Umbilical cord (tissue), 2 donors: ENCODE measurements at places on chromosomes 6 and 20. TPM values are rescaled to one million over a fixed set of nuclear protein-coding genes. Genes with fewer than 3 reads are reported as not detected.

ZNF133 gene
- 12.3 TPM for total RNA-seq

TMEM244 gene
- not detected for total RNA-seq

HCRTR2 gene
- 1.4 TPM for total RNA-seq

GPLD1 gene
- not detected for total RNA-seq

ADGRG6 gene
- total RNA-seq = 104 TPM

OVOL2 gene
- total RNA-seq = not detected

FKBP1C gene
- total RNA-seq = not detected

BPIFB1 gene
- 1.4 TPM for total RNA-seq

MOG gene
- total RNA-seq = 2.9 TPM

LHFPL5 gene
- total RNA-seq = 0.24 TPM

EPHA7 gene
- 6.7 TPM for total RNA-seq

KIAA1586 gene
- total RNA-seq = 24.8 TPM

TDRD6 gene
- total RNA-seq = 6.7 TPM

ITPA gene
- total RNA-seq = 7.2 TPM

NMBR gene
- 0.48 TPM for total RNA-seq

KIAA1755 gene
- total RNA-seq = 4.3 TPM

GHRH gene
- total RNA-seq = not detected

IRF4 gene
- total RNA-seq = 0.24 TPM

PLN gene
- total RNA-seq = 177 TPM

FAM217A gene
- 0.48 TPM for total RNA-seq

BCAS1 gene
- total RNA-seq = 4.3 TPM
